ENCODE measurements at places on chromosomes 5 and 9.

DNA sequence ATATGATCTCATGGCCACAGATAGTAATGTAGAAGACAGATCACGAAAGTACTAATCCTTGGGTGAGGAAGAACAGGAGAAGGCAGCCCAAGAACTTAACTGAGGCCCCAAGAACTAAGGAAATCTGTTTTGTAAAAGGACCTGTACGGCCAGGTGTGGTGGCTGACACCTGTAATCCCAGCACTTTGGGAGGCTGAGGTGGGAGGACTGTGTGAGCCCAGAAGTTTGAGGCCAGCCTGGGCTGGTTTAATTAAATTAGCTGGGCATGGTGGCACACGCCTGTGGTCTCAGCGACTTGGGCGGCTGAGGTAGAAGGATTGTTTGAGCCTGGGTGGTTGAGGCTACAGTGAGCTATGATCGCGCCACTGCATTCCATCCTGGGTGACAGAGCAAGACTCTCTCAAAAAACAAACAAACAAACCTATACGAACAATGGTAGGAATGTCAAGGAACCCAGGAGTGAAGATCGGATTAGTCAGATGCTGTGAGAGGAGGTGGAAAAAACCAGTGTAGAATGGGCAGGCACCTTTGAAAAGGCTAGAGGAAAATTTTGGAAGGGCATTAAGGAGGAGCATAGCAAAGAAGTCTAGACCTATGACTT, 283.8 kb upstream of the DMRT1 start:
- no peak for DNase-seq

- no peak for DNase-seq
These were observed 28.1 kb downstream of the ZNF608 start for GRCh38 chr5:124718380-124718789.

DNA sequence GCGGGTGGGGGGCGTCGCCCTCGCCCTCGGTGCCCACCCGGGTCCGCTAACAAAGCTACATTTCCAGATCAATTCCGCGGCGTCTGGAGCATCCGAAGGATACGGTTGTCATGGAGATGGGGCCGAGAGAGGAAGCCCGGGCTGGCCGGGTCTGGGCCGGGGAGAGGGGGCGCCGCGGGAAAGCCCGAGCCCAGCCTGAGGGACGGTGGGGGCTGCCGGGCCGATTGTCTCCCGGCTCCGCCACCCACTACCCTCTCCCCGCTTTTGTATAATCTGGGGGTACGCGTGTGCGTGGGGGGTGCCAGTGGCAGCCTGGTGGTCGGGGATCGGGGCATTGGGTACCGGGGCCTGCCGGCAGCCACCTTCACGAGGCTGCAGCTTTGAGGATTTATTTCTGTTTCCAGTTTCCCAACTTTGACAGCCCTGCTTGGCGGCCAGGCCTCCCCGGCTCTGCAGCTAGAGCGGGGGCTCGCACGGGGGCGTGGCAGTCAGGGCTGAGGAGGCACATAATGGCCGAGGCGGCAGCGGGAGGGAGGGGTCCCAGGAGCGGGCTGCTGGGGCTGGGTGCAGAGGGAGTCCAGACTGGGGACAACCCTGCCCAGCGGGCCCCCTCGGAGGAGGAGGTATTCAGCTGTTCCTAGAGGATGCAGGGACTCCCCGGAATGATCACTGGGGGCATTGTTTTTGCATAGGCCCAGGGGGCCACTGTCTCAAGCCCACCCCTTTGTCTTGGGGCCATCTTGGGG, 626 bp downstream of the PSD2 start:
- no peak for DNase-seq

GRCh38 chr5:87102841-87103240, 164.8 kb upstream of the RASA1 start:
- DNase-seq: no peak

- DNase-seq: no peak
These were observed 24.8 kb downstream of the KCTD16 start for GRCh38 chr5:144195448-144195847.

- no peak for DNase-seq
These were observed 272.7 kb downstream of the TRIM32 start for GRCh38 chr9:116959809-116960208.

DNA sequence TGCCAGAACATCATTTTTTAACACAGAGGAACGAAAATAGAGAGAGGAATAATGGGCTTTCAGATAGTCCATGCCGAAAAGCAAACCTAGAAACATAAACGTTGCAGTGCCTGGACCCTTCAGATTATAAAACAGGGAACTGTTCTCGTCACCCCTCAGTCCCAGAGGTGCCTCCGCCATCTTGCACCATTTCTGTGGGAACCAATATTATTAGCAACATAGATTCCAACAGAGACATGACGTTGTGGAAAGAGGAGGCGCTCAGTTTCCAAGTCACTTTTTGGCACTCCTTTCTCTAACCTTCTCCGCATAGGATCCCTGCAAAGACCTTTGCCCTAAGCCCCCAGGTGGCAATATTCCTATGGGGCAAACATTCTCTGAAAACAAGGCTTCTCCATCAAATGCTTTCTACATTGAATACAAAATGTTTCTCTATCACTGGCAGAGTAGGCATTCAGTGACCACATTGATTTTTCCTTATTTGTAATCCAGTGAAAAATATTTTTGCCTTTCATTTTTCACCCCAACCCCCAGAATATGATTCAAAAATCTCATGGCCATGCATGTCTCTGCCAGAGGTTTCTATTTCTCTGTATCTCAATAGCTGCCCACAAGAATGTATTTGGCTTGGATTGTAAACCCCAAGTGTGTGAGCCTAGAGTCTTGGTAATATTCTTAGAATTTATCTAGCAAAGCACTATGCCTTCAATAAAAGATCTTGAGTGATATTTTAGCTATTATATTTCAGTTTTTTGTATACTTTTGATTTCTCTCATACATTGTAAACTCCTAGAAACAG, 500.8 kb upstream of the WWC1 start:
- DNase-seq: no peak

- no peak for DNase-seq
These were observed 186.7 kb downstream of the DCP2 start for GRCh38 chr5:113163328-113163727.

- no peak for DNase-seq
These were observed 243.8 kb downstream of the CDK5RAP2 start for GRCh38 chr9:120336021-120336752.
